ENCODE measurements at places on chromosomes 12 and 14.

- DNase-seq: no peak
Measured at GRCh38 chr14:65141523-65141922, 39.2 kb upstream of the MAX start.

- DNase-seq: peak; percentile 72
Measured at GRCh38 chr12:116015525-116015924, 262.0 kb downstream of the MED13L start.

DNA sequence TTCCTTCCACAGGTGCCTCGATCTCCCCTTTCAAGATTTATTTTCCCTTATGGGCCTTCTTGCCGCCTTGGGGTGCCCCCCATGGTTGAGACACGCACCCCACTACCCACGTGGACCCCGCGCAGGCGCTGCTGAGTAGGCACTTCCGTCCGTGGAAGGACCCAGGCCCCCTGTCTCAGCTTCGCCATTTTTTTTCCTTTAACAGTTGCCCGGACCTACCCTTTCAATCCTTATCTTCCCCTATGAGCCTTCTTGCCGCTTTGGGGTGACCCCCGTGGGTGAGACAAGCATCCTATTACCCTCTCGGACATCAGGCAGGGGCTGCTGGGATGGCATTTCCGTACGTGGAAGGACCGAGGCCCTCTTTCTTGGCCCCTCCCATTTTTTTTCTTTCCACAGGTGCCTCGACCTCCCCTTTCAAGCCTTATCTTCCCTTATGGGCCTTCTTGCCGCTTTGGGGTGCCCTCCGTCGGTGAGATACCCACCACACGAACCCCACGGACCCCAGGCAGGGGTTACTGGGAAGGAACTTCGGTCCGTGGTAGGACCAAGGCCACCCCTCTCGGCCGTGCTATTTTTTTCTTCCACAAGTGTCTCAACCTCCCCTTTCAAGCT is 268.2 kb downstream of the ALG10 start:
- no peak for DNase-seq

GRCh38 chr14:87935886-87936285 is 57.1 kb downstream of the GALC start:
- no peak for DNase-seq

DNA sequence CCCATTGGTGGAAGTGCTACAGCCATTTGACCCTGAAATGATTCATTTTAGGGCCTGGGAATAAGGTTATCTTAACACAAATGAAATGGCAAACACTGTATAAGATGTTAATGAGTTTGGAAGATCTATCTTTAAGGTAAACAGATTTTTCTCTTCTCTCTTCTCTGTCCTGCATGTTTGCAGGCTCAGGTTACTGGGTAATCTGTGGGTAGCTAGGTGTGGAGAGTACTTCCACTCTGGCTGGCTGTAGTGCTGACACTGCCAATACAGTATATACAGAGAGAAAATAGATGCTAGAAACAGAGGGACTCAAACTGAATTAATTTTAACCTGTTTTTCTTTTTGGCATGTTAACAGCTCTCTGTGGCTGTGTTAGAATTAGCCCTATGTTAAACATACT is 84.6 kb downstream of the SLC38A6 start:
- DNase-seq: no peak

DNA sequence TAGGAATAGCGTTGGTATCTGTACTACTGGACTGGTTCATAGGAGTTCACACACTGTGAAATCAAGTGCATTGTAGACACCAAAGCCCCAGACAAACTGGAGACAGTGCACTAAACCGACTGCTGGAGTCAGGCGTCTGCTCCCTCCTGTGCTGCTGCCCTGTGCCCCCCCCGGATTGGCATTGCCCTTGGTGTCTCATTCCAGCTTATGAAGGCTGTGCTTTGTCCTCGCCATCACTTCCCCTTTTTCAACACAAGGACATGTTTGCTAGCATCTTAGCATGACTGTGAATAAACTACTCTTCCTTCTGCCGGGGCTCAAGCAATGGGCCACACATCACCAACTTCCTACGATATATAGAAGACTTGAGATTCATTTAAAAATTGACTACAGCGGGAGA is 84.0 kb downstream of the TMCC3 start:
- no peak for DNase-seq

DNA sequence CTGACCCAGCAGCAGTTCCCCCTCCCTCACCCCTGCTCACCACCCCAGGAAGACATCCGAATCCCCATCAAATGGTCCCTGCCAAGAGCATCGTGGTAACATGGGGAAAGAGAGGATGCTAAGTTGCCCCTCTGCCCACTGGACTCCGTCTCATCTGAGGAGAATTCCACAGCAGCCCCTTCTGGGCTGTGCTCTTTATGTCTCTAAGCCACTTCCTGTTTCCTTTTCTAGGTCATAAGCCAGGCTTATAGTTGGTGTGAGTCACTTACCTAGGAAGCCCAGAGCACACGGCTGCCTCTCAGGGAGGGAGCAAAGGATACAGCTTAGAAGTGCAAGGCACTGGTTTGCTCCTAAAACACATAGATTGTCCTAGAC is 76.0 kb downstream of the VCPKMT start:
- DNase-seq: peak; percentile 94

- no peak for DNase-seq
Measured at GRCh38 chr12:2588345-2588744, 206.4 kb upstream of the FKBP4 start.

- DNase-seq: no peak
Measured at GRCh38 chr14:56884617-56885016, 74.3 kb upstream of the OTX2 start.

DNA sequence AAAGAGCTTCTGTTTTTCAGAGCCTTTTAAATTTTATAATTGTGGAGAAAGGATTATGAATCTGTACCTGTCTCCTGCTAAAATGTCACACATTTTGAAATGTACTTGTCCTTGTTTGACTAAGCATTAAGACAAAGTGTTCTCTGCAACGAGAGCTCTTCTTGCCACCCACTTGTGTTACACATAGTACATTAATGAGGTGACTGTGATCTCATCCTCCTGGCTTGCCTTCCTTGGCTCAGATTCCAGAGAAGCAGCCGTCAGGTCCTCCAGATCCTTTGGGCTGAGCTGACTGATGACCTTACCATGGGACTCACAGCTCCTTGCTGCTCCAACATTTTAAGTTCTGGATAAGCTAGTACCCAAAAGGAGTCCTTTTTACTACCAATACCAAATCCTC is 81.4 kb downstream of the BBS10 start:
- peak; percentile 95 for DNase-seq

- peak; percentile 46 for DNase-seq
Measured at GRCh38 chr14:61720294-61720661, 25.0 kb downstream of the HIF1A start.

GRCh38 chr12:88036353-88036965 is 7.3 kb upstream of the C12orf50 start:
- peak; percentile 73 for DNase-seq

GRCh38 chr14:92540472-92541048 is 27.0 kb downstream of the RIN3 start:
- DNase-seq: peak; percentile 99

GRCh38 chr14:40796168-40796567 is 810.5 kb upstream of the LRFN5 start:
- no peak for DNase-seq

DNA sequence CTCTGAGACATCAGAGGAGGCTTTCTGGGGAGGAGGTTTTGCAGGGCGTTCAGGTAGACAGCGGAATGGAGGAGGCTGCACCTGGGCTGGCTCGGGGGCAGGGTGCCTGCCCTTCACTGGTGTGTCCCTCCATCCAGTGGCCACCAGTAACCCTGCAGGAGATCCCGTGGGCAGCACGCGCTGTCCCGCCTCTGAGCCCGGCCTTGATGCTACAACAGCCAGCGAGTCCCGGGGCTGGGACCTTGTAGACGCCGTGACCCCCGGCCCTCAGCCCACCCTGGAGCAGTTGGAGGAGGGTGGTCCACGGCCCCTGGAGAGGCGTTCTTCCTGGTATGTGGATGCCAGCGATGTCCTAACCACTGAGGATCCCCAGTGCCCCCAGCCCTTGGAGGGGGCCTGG is 10.0 kb upstream of the ADSS1 start:
- no peak for DNase-seq

DNA sequence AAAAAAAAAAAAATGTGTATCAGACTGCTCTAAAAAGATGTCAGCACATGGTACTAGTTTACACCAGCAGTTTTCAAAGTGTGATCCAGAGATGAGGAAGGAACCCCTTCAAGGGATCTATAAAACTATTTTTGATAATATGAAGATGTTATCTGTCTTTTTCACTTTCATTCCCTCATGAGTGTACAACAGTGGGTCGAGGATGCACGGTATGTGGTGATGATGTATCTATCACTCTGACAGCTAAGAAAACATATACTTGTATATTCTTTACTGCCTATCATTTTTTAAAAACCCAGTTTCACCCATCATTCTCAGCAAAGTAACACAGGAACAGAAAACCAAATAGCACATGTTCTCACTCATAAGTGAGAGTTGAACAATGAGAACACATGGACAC is 12.4 kb downstream of the DUSP16 start:
- no peak for DNase-seq

- no peak for DNase-seq
Measured at GRCh38 chr12:92926549-92926948, 2.5 kb downstream of the EEA1 start.

DNA sequence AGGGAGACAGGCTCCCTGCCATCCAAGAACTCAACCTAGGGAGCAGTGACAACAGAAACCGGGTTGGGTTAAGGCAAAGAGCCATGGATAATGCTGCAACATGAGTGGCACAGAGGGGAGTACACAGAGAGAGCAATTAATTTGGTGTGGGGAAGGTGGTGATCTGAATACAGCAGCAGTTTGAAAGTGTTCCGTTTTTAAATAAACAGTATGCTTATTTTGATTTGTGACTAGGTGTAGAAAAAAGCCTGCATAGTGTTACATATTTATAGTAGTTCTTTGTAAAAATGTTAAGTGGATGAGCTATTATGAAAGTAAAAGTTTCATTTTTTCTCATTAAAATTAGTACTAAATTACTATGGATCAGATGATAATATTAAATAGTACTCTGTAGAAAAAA is 8.7 kb downstream of the AKAP5 start:
- no peak for DNase-seq

DNA sequence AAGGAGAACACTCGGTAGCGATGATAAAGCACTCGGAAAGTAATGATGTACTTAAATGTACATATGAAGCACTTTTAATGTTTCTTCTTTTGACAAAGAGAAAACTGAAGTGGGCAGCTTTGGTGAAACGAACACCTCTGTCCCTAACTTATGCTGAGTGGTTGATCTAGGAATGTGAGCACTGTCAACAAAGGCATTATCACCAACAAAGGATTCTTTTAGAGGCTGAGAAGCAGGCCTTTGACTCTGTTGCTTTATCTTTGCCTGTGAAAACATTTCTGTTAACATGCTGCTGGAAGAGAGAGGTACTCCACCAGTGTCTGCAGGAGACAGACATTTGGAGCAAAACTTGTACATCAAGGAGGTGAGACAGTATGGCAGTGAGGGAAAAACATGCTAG is 103.2 kb upstream of the VRK1 start:
- no peak for DNase-seq

DNA sequence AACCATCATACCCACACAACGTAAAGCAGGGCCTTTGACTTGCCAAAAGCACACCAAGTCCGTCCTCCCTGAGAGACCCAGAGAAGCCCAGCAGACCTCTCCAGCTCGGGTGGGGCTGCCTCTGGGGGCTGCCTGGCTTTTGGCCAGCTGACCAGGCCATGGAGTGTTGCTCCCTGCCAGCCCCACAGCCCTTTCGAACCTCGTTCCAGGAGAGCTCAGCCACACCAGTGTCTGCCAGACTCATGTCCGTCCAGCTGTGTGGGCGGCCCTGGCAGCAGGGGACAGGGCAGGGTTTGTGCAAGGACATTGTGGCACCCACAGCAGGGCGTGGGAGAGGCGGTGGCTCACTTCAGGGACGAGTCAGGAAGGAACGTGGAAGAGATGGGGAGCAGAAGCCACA is 22.6 kb upstream of the IRF2BPL start:
- DNase-seq: no peak

GRCh38 chr12:62319058-62319457 is 58.9 kb downstream of the USP15 start:
- DNase-seq: no peak

- peak; percentile 27 for DNase-seq
Measured at GRCh38 chr12:15230137-15230536, 8.9 kb upstream of the RERG start.

DNA sequence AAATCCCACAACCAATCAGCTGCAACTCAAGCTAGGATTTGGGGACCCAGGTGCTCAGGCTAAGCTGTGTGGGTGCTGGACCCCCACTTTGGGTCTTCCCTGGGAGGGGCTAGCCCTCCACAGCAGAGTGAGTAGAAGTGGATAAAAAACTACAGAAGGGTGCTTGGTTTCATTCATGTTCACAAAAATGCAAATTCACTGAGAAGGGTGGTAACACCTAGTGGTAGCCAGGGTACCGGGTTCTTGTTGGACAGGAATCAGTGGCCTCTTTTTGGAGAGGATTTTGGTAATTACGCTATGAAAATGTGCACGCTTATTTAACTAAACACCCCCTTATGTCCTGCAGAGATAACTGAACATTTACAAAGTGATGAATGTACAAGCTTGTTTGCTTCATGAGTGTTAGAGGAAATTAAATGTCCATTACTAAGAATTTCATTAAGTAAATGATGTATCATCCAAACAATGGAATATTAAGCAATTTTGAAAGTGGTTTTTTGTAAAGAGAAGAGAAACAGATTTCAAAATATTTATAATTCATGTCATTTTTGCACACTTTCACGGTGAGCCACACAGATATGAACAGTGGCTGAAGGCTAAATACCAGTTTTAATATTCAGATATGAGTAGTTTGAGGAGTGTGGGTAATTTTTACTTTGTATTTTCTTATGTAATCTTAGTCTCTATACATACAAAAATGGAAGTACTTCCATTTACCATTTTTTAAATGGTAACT is 78.3 kb downstream of the DDX51 start:
- no peak for DNase-seq

GRCh38 chr12:115225845-115226244 is 541.9 kb upstream of the TBX3 start:
- no peak for DNase-seq

DNA sequence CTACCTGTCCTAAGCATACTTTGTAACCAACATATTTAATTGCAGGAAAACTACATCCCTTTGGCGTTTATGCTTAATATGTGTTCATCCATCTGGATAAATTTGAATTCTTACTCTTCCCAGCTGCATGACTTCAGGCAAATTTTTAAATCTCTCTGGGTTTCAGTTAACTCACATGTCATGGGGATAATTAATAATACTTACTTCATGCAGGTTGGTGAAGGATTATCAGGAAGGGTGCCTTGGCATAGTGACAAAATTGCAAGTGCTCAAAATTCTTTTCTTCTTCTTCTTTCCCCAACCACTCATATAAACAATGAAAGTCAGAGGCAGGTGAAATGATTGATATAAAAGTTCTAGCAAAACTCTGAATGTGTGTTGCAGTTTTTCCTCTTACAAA is 15.9 kb downstream of the SYT10 start:
- DNase-seq: no peak

DNA sequence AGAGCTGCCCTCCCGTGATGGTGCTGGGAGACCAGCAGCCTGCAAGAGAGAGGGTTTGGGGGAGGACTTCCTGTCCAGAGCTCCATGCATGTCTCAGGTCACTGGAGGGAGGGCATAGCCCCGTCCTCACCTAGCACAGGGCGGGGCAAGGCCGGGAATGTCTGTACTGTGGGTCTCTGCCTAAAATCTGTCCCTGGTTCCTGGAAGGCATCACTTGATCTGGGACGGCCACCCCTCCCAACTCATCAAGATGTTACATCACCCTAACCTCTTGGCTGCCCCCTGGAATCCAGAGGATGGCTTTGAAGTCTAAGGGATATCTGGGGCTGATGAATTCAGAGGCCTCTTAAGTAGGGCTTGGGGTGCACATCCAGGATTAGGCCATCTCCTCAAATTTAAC is 37.0 kb upstream of the MEG3 start:
- no peak for DNase-seq

- DNase-seq: no peak
Measured at GRCh38 chr14:21171128-21171527, 15.3 kb upstream of the OR5AU1 start.

Data from iris pigment epithelial cell (primary cell).